ENCODE measurements at places on chromosomes 1 and 21.

- DNase-seq = no peak
Observed at GRCh38 chr21:29684106-29684505, 255.7 kb downstream of the GRIK1 start.

DNA sequence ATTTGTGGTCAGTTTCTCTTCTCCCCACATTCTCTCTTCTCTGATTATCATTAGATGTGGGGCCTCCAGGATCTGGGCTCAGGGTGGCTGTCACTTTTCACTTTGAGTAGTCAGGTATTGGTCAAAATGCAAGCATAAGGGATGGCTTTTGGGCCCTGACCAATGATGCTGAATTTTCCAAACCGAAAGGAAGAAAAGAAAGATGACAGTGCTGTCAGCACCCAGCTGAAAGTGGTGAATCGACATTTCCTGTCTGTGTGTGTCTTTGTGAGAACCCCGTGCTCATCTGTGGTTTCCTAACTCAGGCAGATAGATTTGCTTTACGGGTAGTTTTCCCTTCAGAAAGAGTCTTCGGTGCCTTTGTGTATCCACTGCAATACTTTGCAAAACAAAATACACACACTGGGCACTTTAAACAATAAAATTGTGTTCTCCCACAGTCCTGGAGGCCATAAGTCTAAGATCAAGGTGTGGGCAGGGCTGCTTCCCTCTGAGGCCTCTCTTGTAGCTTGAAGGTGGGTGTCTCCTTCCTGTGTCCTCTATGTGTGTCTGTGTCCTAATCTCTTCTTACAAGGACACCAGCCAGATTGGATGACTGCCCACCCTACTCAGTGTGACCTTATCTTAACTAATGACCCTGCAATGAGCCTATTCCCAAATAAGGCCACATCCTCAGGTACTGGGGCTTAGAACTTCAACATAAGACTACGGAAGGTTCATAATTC, 274.8 kb upstream of the AJAP1 start:
- DNase-seq = no peak

- no peak for DNase-seq
Observed at GRCh38 chr1:30329802-30330557, 393.4 kb downstream of the MATN1 start.

DNA sequence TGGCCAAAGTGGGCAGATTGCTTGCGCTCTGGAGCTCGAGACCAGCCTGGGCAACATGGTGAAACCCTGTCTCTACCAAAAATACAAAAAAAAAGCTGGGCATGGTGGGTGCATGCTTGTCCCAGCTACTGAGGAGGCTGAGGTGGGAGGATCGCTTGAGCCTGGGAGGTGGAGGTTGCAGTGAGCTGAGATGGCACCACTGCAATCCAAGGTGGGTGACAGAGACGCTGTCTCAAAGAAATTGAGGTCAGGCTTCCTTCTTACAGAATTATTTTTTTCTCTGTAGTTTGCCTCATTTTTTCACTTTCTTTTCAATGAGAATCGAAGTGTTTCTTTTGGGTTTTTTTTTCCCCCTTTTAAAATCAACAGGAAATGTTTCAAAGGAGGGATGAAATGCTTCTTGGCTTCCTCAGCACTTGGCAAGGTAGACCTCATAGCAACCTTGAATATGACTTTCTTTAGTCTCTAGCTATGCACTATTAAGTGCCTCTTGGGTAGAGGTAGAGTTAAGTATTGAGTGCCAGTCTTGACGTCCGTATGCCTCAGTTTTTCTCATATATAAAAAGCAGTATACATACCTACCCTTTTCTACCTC, 40.3 kb downstream of the MDM4 start:
- no peak for DNase-seq

GRCh38 chr1:111161843-111162487, 21.9 kb downstream of the CEPT1 start:
- no peak for DNase-seq

- DNase-seq = no peak
Observed at GRCh38 chr1:27634177-27634984, 604 bp downstream of the FGR start.

GRCh38 chr1:7519181-7519860, 251.8 kb upstream of the VAMP3 start:
- DNase-seq = no peak

Data from GM04504 (cell line).